ENCODE measurements at places on chromosomes 3 and 15. TPM values are rescaled to one million over a fixed set of nuclear protein-coding genes. Genes with fewer than 3 reads are reported as not detected.

RYK gene
- 95.1 TPM for total RNA-seq

CD200 gene
- total RNA-seq, result 3.6 TPM

AHSG gene
- not detected for total RNA-seq

SNTN gene
- not detected for total RNA-seq

ACAD9 gene
- 34.9 TPM for total RNA-seq

LRTM1 gene
- total RNA-seq, result not detected

ALDH1A2 gene
- total RNA-seq, result 5.6 TPM

IL12A gene
- total RNA-seq, result 0.47 TPM

DUOX2 gene
- total RNA-seq, result not detected

SH3GL3 gene
- total RNA-seq, result under 0.01 TPM

GPR156 gene
- total RNA-seq, result 0.09 TPM

Data from endothelial cell of coronary artery (primary cell).